T-helper 17 cell (primary cell): ENCODE measurements at places on chromosomes 5 and 9.

- no peak for DNase-seq
Observed at GRCh38 chr5:124111886-124112285, 599.9 kb downstream of the CSNK1G3 start.

DNA sequence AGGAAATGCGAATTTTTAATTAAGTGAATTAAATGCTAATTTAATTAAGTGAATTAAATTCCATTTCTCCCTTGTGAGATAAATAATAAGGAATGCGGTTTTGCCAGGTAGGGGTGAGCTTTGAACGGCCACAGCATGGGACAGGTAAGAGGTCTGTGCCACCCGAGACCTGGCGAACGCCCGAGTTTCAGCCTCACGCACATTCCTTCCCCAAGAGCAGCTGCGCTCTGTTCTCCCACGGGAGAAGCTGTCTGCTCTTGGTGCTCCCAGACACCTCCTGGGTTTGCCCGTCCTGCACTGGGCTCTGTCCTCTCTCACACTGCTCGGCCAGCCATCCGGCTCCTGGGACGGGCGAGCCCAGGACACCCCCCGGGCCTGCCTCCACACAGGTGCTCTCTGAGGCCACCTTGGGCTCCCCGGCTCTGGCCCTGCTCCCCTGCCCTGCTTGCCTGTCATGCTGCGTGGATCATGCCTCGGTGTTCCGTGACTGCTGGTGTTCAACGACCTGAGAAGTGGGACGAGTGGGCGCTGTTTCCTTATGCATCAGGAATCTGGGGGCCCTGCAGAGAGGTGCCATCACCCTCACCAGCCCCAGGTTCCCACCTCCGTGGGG is 13.7 kb upstream of the CAMSAP1 start:
- no peak for DNase-seq

DNA sequence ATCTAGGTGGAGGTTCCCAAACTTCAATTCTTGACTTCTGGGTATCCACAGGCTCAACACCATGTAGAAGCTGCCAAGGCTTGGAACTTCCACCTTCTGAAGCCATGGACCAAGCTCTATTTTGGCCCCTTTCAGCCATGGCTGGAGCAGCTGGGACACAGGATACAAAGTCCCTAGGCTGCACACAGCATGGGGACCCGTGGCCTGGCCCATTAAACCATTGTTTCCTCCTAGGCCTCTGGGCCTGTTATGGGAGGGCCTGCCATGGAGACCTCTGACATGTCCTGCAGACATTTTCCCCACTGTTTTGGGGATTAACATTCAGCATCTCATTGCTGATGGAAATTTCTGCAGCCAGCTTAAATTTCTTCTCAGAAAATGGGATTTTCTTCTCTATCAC is 1908.0 kb downstream of the EFNA5 start:
- no peak for DNase-seq

GRCh38 chr9:134153450-134153849 is 10.9 kb downstream of the RNU6ATAC start:
- DNase-seq: no peak

- no peak for DNase-seq
Observed at GRCh38 chr9:126886897-126887296, 26.5 kb downstream of the ZBTB34 start.

DNA sequence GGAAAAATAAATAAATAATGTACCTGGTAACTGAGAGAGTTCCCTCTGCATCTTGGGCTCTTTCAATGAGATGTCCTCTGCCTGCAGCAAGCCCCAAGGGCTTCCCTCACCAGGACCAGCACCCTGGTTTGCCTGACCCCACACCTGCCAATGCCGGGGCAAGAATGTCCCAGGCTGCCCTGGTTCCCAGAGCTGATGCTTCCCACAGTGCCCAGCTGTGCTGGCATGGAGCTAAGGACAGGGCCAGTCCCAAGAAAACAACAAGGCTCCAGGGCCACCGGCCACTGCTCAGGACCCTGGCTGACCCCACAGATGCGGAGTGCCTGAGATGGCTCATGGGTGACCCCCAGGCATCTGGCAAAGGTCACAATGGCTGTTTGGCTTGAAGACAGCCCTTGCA is 123.5 kb downstream of the KCNIP1 start:
- no peak for DNase-seq

- DNase-seq: no peak
Observed at GRCh38 chr5:155295111-155295510, 281.6 kb downstream of the KIF4B start.

DNA sequence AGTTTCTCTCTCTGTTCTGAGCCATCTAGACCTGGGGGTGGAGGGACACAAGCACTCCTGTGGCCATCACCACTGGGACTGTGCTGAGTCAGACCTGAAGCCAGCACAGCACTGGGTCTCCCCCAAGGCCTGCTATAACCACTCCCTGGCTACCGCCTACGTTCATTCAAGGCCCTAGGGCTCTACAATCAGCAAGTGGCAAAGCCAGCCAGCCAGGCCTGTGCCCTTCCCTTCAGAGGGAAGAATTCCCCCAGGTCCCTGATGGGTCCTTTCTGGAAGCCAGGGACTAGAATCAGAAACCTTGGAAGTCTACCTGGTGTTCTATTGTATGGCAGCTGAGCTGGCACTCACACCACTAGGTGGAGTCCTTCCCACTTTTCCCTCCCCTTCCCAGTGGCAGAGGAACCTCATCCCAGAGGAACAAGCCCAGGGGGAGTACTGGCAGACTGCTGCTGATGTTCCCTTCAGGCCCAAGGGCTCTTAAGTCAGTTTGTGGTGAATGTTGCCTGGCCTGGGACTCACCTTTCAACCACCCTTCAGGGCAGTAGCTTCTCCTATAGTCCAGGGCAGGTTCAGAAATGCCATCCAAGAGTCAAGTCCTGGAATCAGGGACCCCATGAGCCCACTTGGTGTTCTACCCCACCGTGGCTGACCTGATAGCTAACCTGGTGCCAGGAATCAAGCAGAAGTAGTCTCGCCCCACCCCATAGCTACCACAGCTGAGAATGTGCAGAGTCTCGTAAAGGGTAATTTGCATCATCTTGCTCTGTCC is 20.0 kb downstream of the JMY start:
- no peak for DNase-seq

GRCh38 chr5:65834306-65834705 is 92.1 kb upstream of the ERBIN start:
- no peak for DNase-seq

GRCh38 chr5:59390074-59390659 is 503.4 kb downstream of the PDE4D start:
- DNase-seq: no peak

DNA sequence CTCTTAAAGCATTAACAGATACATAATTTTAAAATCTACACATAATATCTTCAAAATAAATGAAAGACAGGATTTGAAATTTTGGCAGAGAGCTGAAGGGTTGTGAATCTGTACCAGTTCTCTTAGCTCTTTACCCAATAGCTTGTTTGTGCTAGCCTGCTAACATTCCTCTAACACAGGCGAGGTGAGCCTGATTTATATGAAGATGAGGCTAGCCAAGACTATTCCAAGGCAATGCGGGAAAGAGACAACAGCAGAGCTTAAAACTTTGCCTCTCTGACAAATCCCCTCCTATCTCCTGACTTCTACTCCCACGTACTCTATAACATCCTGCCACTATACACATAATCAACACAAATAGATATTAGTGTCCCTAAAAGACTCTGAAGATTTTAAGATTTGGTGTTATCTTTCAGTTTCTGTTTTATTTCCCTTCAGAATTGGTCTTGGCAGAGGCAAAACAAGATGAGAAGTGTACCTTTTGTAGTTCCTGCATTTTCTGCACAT is 745.6 kb upstream of the ZNF608 start:
- no peak for DNase-seq

DNA sequence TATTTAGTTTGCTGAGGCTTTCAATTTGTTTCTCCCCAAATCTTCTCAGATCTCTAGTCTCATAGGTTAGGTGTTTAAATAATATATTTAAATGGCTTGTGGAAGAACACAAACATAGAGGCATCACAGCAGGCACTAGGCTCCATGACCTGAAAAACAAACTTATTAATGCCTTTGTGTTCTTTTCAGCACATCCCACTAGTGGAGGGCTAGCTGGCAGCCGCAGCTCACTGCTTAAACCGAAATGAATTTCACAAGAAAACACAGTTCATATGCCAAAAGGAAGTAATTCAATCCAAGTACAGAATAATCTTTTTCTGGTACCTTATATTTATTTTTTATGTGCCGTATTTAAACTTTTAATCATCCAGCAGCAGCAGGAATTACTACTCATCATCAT is 382.5 kb downstream of the PLK2 start:
- no peak for DNase-seq

DNA sequence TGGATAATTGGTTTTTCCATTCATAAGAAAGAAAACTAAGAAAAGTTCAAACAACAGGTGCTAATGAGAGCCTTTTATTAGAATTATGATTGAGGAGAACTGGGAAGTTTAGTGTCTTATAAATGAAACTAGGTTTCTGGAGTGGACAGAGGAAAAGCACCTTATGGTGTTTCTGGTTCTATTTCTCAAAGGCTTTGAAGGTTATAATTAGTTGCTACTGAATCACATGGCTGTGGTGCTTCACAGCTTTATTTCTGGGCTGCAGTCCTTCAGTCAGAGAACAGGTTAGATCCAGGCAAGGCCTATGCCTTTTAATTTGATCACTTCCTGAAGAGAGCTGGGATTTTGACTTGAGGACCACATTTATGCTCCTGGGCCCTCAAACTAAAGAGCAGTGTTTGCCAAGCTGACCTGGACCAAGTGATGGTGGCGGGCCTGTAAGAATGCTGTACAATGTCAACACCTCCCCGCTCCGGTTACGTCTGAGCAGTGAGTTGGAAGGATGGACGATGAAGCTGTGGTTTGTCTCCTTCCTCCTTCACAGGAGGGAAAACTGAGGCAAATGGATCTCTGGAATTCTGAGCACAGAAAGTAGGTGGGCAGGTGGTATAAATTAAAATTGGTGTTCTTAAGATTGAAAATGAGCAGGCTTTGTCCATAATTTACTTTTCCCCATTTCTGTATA is 56.0 kb downstream of the ZNF462 start:
- no peak for DNase-seq

- DNase-seq: no peak
Observed at GRCh38 chr9:100729336-100729895, 151.5 kb downstream of the CAVIN4 start.

GRCh38 chr5:126718236-126718868 is 58.6 kb upstream of the LMNB1 start:
- DNase-seq: no peak

- no peak for DNase-seq
Observed at GRCh38 chr5:177311392-177311722, 341 bp downstream of the MXD3 start.

- DNase-seq: no peak
Observed at GRCh38 chr5:53151713-53152458, 42.3 kb upstream of the MOCS2 start.

GRCh38 chr5:25974451-25974850 is 1063.9 kb downstream of the CDH9 start:
- no peak for DNase-seq

DNA sequence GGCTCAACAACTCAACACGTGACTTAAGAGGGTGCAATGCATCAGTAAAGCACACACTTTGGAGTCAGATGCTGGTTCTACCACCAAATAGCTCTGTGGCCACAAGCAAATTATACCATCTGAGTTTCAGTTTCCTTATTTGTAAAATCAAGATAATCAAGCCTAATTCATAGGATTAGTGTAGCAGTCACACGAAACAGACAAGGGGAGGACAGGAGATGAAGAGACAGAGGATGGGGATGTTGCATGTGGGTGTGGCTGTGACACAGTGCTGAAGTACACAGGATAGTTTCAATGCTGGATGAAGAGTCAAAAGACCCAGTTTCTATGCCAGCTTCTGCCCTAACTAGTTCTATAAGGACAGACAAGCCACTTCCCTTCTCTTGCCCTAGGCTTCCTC is 60.2 kb downstream of the SPOCK1 start:
- no peak for DNase-seq

DNA sequence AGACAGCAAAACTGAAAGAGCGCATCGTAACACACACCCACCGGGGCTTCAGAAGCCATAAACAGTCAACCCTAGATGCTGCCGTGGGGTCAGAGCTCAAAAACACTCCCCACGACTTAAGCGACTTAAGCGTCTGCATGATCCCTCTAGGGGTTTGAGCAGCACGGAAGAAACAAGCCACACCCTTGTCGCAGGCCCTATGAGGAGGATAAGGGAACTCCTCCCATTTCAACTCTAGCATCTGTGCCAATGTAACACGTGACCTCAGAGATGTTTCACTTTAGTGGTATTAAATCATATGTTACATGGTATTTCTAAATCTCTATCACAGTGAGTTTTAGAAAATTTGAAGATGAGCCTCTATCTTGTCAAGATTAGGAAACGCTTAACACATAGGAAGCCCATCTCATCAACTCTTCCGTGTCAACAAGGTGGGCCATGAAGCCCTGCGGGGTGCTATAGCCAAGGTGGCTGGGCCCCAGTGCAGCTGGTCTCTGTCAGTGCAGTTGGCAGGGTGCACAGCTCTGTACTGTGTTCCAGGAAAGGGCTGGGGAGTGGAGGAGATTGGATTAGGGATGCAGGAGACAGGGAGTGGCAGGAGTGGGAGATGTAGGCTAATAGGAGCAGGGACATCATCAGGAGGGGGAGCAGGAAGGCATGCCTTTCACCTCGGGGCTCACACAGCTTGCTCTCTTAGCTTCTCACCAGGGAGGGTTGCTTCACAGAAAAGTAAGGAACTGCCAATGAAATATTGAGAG is 33.1 kb downstream of the ZCCHC9 start:
- DNase-seq: no peak

GRCh38 chr5:171386861-171387344 is 746 bp upstream of the NPM1 start:
- DNase-seq: no peak

DNA sequence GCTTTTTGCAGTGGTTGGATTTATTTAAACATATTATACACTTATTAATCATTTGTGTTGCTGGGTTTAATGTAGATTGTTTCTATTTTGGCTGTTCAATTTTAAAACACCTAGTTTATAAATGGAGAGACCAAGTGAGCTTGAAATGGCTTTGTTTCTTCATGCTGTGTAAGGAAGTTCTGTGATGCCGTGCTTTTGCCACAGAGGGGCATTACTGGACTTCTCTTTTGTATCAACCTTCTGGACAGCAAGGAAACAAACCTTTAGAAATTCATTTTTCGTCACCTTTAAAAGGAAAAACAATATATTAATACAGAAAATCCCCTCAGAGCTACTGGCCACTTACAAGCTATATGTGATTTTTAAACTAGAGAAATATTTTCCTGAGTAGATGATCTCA is 81.9 kb downstream of the DMRTA1 start:
- DNase-seq: no peak

- no peak for DNase-seq
Observed at GRCh38 chr5:114055318-114056184, 306.3 kb upstream of the KCNN2 start.

GRCh38 chr5:168531987-168532864 is 3.1 kb downstream of the FBLL1 start:
- no peak for DNase-seq

DNA sequence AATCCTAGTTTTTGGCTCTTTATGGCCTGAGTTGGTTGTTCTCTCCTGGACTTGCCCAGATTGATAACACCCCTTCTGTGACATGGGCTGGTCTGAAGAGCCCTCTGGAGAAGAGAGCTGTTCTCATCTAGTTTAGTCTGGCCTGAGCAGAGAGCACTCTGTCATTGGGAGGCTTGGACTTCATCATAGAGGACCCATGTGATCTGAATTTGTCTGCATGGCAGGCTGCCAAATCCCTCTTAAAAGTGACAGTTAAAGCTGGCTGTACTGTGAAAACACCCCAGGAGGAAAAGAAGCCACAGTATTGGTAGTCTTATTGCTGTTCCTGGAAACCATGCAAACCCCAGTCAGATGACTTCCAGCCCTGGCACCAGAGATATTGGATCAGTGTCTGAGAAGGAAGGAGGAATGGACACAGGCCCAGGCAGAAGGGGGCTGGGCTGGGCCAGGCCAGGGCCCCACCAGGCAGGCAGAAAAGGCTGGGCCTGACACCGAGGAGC is 3.7 kb upstream of the WDR31 start:
- no peak for DNase-seq
